SIG-M5 (cell line): ENCODE measurements at places on chromosomes 3 and 15.

DNA sequence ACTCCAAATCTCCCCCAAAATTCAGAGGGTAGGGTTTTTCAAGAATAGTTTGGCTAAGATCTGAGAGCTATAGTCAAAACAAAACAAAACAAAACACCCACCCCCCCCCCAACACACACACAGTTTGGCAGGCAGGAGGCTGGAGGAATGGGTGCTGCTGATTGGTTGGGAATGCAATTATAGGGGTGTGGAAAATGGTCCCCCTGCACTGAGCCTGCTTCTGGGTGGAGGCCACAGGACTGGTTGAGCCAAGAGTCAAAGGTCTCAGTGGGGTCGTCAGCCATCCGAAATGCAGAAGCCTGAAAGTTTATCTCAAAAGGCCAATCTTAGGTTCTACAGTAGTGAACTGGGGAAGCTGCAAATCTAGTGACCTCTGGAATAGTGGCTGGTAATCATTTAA is 2.5 kb upstream of the HACD2 start:
- no peak for DNase-seq

- no peak for DNase-seq
Measured at GRCh38 chr3:162586591-162586990, 1090.0 kb downstream of the OTOL1 start.

DNA sequence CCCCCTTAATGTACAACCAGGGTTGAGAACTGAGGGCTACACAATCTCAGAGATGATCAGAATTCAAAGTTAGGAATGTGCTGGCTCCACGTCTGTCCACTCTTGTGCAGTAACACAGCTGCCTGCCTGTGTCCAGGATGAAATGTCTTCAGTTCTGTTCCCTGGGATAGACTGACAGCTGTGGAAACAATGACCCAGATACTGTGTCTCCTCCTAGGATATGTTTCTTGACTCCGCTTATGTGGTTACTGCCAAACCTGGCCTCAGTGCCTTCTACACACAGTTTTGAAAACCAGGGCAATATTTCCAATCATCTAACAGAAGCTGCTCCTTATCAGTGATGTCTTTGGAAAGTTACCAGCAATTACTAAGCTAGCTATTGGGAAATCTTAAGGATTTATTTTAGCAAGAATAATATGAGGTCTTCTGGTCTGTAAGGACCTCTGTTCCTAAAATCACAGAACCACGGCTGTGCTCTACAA is 67.6 kb downstream of the NOX5 start:
- DNase-seq: no peak

- peak; percentile 53 for DNase-seq
Measured at GRCh38 chr15:96354731-96355567, 24.4 kb downstream of the NR2F2 start.

DNA sequence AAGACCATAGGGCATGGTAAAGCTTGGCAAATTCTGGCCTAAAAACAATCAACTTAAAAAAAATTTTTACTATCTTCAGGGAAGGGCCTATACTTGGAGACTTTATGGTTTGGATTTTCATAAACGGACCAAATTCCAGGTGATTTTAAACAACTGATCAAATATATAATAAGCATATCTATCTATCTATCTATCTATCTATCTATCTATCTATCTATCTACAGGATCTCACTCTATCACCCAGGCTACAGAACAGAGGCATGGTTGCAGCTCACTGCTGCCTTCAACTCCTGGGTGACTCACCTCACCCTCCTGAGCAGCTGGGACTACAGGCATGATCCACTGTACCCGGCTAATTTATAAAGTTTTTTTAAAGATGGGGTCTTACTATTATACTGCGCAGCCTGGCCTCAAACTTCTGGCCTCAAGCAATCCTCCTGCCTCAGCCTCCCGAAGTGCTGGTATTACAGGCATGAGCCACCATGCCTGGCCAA is 6.7 kb downstream of the SPPL2A start:
- DNase-seq: no peak

GRCh38 chr3:128296469-128297251 is 143.4 kb downstream of the EEFSEC start:
- DNase-seq: no peak

- DNase-seq: no peak
Measured at GRCh38 chr3:69855436-69856162, 116.3 kb downstream of the MITF start.

GRCh38 chr3:189270248-189270832 is 98.6 kb downstream of the TPRG1 start:
- peak; percentile 24 for DNase-seq

DNA sequence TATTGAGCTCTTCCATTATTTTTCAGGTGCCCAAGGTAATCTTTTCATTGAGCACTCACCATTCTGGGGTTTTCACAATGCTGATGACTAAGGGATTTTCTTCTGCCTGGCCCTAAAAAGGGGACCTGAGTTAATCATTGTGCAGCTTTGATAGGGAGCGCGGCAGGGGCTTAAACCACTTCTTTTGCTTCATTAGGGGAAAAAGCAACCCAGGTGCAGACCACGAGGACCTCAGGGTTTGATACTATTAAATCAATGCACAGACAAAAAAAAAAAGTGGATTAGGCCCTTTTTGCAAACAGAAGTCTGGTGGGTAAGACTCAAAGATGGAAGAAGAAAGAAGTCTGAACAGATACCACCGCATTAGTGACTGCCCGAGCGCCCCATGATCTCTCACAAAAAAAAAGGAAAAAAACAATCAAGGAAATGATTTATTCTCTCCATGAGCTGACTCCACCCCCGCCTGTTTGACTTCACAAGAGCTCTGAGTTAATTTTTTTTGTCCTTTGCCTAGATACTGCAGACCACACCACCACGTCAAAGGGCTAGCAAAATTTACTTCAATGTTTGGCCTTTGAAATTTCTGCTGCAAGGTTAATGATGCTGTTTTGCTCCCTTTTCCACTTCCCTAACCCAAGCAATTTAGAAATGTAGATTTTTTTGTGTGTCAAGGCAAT is 78.0 kb upstream of the FEZF2 start:
- DNase-seq: no peak

- DNase-seq: no peak
Measured at GRCh38 chr15:100285641-100286295, 56.0 kb downstream of the ADAMTS17 start.

DNA sequence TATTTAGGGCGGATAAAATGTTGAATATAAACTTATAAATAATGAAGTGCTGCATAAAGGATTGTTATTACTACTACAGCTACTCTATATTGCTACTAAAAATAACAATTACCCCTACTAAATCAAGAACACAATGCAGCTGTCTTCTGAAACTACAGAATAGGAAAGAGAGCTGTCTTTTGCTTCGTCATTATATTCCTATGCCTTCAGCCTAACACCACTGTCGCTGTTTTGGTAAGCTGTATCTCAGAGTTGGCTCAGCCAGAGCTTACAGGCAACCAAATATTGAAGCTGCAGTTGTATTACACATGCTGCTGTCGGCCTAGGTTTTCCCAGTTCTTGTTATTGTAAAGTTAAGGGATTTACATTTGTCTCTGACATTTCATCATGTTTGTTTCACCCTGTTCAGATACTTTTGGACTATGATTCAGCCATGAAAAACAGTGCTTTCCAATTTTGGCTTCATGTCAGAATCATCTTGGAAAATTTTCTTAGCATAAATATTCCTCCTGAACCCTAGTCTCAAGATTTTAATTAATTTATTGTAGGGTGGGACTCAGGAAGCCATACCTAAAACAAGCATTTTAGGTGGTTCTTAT is 31.3 kb upstream of the LPP start:
- DNase-seq: no peak

DNA sequence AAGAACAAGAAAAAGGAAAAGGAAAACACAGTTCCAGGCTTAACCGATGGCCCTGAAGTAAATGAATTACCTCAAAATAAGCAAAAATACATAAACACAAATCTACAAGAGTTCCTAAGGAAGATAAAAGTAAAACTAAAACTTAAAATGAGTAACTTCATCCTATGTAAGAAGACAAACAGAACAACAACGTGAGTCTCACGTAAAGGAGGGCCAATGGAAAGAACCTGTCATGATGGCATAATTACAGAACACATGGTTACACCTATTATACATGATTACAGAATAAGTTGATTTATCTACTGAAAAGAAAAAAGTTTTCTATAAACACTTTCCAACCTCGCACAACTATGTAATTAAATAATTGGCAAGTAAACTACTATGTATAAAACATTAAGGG is 42.1 kb downstream of the ADAM10 start:
- no peak for DNase-seq

- DNase-seq: no peak
Measured at GRCh38 chr3:159978353-159978752, 10.3 kb upstream of the IL12A start.

DNA sequence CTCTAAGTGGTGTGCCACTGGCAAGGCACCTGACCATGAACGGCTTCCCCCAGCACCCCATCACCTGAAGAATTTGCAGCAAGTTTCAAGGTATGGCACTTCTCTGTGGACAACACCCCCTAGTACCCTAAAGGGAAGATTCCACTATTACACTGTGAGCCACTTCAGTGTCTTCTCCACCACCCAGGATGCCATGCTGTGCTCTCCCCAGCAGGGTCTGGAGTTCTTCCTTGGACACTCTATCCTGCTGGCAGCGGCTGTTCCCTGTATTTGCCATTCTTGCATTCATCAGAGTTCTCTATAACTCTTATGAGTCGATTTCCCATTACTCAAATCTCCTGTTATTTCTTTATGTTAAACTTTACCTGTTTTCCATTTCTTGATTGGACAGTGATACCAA is 33.9 kb upstream of the RNU6-1 start:
- DNase-seq: no peak

- no peak for DNase-seq
Measured at GRCh38 chr3:15009167-15009566, 55.9 kb downstream of the MRPS25 start.

- DNase-seq: no peak
Measured at GRCh38 chr3:171753025-171753472, 57.2 kb downstream of the PLD1 start.

DNA sequence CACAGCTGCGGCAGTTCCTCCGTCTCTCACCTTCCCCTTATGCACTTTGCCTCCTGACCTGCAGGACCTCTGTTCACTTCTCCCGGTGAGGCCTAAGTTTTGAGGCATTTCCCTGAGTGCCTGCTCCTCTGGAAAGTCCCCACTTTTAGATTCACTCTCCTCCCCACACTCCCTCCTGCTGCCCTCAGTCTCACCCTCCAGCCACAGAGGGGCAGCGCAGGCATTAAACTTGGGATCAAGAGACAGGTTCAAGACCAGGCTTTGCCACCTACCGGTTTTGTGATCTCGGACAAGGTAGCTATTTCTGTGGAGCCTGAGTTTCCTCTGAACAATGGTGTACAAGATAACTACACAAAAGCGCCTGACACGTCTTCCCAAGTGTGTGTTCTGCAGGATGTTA is 19.4 kb downstream of the SLC6A11 start:
- DNase-seq: no peak

DNA sequence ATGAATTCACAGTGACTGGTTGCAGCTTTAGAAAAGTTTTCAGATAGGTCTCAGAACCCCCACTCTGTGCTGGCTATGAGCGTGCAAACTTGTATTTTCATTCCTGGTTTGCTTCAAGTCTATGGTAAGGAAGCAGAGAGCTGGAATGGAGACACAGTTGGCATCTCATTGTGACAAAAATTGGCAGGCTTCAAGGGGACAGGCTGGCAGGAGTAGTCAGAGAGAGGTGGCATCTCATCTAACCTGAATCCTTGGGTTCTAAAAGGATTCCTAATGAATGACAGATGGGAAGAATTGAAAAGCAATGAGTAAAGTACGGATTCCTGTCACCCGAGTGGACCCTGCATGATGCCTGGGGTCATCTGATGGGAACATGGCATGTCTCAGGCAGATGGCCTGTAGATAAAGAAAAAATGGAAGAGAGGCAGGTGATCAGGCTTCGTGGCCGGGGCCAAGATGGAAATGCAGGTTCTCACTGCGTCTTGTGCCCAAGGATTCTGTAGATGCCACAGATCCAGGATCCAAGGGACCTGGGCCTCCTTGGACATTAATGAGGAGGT is 89.4 kb upstream of the ABHD17C start:
- no peak for DNase-seq

- no peak for DNase-seq
Measured at GRCh38 chr3:182139627-182140357, 428.1 kb downstream of the SOX2 start.

- DNase-seq: no peak
Measured at GRCh38 chr15:35139822-35140221, 54.7 kb upstream of the NANOGP8 start.

- no peak for DNase-seq
Measured at GRCh38 chr3:122912772-122913538, 114.6 kb downstream of the SEMA5B start.

DNA sequence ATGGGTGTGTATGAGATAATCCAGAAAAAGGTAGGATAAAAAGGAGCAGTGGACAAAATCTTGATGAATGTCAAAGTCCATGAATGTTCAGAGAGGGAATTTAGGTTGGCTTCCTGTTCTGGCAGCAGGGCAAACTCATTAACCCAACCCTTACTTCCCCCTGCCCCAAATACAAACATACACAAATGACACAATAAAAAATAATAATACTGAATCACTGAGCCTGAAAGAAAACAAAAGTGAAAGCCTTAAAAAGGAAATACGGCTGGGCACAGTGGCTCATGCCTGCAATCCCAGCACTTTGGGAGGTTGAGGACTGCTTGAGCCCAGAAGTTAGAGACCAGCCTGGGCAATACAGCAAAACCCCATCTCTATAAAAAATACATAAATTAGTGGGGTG is 62.9 kb downstream of the GPR176 start:
- no peak for DNase-seq

DNA sequence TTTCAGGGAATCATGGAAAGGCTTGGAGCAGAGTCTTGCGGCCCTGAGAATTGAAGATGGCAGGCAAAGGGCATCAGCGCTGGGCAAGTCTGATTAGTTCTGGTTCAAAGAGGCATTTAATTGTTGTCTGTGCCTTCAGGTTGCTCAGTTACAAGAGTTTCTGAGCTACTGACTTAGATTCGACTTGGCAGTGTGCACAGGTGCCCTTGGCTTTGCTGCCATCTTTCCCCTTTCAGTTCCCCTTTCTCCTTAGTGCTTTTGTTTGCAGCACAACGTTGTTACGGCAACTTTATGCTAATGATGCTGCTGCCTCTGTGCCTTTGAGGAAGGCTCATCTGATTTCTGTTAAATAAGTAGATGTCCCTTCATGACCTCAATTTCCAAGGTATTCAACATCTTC is 12.5 kb downstream of the P2RY14 start:
- peak; percentile 64 for DNase-seq

- peak; percentile 31 for DNase-seq
Measured at GRCh38 chr3:183298701-183299153, 45.7 kb downstream of the B3GNT5 start.

DNA sequence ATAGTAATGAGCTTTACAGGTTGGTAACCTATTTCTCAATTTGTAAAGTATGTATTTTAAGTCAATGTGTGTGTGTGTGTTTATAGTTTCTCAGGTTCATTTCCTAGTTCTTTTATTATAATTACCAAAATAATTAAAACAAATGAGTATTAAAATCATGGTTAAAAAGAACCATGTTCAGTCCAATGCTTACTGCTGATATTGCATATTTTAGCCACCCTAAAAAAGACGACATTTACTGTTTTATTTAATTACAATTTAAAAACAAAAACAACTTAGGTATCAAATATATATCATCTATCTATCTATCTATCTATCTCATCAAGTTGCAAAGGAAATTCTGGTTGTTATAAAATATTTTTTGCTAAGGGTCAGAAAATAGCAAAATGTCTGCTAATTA is 203.3 kb downstream of the GBE1 start:
- DNase-seq: no peak

- no peak for DNase-seq
Measured at GRCh38 chr3:24242012-24242698, 252.5 kb downstream of the THRB start.

- no peak for DNase-seq
Measured at GRCh38 chr15:95262866-95263564, 1031.7 kb downstream of the MCTP2 start.
